CD4-positive, alpha-beta T cell treated with Interleukin-2 at 100 ng/mL for 4 hours (primary cell): ENCODE measurements at places on chromosomes 13 and 19.

DNA sequence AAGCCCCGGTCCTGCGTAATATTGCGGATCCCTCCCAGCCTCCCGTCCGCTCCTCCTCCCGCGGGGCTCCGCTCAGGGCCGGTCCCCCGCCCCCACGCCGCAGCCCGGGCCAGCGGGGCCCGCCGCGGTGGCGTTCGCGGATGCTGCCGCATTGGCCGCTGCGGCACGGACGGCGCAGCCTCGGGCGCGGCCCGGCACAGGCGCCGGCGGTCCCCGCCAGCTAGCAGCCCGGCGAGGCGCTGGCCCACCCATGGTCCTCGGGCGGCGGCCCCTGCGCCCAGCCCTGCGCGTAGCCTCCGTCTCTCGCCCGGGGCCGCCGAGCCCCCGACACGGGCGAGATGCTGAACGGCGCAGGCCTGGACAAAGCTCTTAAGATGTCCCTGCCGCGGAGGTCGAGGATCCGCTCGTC is at the start of gene ATP8A2:
Gene ATP8A2, plus strand, starts transcription at position 100 of the 409 bp plus-strand sequence. Its CDS starts 239 bp downstream, at position 339.
- DNase-seq = no peak

GRCh38 chr13:71576571-71576970 is 290.4 kb downstream of the DACH1 start:
- no peak for DNase-seq

DNA sequence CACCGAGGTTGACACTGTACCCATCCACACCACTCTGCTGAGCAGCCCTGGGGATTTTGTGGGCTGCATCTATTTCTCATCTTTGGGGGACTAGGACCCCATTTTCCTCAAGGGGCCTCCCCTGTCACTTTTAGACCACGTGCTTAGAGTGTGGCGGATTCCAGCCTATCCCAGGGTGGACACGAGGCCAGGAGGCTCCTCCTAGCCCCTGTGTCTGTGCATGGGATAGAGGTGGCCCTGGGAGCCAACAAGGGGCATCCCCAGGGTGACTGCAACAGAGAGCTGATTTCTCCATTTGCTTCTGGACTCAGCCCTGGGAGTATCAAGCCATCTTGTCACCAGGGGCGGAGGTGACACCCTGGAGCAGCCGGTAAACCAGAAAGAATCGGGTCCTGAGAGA is 24.2 kb downstream of the CPAMD8 start:
- DNase-seq = no peak

GRCh38 chr13:80338781-80339562 is 2.0 kb downstream of the SPRY2 start:
- no peak for DNase-seq

DNA sequence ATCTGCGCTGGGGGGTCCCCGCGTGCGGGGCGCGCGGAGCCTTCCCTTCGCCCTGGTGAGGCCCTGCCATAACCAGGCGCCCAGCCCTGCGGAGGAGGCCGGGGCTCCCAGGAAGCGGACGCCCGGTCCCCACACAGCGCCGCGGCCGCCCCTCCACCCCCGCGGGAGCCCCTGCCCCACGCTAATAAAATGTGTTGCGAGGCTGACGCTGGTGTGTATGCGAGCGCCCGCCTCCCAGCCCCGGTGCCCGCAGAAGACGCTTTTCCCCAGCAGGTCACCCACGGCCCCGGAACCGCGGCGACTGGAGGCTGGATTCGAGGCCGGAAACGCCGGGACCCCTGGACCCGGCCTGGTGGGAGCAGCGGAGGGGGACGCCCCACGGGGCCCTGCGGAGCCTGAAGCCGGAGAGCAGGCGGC is 12.1 kb upstream of the CDC34 start:
- DNase-seq = no peak

DNA sequence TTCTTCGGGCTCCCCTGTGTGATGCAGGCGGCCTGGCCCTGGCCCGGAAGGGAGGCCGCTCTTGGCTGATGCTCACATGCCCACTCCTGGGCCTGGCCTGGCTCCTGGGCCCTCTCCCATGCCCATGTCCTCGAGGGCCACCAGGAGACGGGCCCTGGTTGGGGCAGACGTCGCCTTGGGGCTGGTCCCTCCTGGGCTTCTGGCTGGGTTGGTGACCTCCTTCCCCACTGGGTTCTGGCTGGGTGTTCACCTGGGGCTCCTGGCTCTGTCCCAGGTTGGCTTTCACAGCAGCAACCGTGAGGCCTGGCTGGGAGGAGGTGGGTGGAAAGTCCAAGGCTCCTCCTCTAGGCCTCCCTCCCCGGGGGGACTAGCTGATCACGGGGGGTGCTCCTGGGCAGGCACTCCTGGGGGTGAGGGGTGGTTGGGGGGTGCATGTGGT is 15.5 kb upstream of the SLC7A10 start:
- DNase-seq = no peak

DNA sequence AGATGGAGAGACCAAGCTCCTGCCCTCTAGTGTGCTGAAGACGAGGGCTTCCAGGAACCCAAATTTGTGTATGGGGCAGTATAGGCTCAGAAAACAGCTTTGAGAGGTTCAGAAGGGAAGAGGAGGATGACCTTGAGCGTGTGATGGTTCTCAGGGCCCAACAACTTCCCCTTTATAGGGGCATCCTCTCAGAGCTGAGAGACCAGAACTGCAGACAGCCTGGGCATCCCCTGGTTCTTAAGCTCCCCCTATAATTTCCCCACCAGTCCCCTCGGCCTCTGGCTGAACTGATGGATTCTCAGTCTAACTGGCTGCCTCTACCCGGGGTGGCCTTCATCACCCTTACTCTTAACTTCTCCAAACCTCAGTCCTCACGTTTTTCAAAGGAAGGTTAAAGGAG is 167.5 kb downstream of the URI1 start:
- DNase-seq = no peak

DNA sequence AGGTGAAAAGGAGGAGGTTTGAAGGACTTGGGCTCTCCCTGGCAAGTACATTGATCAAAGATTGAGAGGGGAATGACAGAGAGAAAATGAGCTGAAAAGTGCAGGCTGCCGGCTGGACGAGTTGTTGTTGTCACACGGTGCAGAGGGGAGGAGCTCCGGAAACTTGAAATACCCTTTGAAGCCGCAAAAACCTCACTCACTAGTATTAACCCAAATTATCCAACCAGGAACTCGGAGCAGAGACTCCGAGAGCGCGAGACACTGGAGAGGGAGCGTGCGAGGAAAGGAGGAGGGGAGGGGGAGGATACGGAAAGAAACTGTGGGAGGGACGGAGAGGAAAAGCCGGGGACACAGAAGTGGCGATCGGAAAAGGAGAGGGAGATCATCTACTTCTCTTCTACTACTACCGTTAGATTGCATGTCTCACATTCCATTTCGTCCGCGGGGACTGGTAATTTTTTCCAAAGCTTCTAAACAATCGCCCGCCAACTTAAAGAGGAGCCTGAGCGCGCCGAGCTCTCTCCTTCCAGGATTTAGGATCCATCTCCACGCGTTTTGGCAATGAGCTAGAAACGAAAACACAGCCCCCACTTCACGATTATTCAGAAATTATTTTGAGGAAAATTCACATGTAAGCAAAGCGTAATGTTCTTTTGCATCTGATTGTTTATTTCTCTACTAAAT is at the start of gene DACH1:
Gene DACH1, minus strand, starts transcription at position 74 of the 684 bp plus-strand sequence.
- DNase-seq = no peak

DNA sequence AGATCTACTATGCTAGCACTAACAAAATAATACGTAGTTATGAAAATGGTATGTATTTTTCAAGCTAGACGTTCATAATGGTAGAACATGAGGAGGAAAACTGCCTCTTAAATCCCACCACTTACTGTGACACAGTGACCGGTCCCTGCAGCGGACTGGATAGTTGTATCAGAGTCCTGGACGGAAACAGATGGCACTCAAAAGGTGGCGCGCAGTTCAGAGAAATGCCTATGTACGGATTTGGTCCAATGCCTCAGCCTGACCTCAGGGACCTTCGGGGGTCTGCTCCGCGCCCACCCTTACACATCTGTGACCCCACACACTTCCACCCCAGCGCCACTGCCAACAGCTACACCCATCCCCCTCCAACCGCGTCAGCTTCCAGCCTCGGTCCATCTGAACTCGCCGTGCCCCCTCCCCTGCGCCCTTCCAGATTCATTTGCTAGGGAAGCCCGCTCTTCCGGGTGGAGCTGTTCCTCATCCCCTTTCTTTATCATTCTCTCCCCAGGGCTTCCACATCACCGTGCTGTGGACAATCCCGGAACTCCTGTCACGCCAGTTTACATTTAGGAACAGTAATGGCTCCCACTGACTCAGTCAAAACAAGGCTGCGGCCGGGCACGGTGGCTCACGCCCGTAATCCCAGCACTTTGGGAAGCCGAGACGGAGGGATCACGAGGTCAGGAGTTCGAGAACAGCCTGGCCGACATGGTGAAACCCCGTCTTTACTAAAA is 792 bp upstream of the LENG8 start:
- DNase-seq = peak; percentile 27

DNA sequence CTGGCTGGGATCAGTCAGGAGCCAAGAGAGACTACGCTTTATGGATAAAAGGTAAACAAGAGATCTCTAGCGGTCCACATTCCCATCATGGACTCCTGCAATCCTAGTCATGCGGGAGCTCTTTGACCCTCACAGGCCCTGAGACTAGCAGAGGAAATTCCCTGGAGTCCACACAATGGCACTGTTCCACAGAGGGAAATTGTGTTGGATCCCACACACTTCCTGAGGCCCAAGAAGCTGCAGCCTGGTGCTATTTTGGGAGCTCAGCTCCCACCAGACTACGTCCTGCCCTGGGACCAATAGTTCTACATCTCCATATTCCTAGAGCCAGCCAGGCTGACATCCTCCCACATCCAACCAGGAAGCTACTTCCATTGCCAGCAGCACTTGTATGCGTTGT is 2358.4 kb downstream of the PCDH9 start:
- DNase-seq = no peak

GRCh38 chr13:81606074-81606473 is 1265.1 kb upstream of the SPRY2 start:
- no peak for DNase-seq

GRCh38 chr19:10043286-10043927 is 30.1 kb downstream of the RDH8 start:
- no peak for DNase-seq

DNA sequence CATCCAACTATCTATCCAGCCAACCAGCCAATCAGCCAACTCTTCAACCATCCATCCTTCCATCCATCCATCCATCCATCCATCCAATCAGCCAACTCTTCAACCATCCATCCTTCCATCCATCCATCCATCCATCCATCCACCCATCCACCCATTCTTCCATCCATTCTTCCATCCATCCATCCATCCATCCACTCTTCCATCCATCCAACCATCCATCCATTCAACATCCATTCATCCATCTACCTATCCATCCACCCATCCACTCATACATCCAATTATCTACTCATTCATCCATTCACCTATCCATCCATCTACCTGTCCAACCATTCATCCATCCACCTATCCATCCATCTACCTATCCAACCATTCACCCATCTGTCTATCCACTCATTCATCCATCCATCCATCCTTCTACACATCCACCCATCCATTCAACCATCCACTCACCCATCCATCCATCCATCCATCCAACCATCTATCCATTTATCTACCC is 9.4 kb downstream of the ARHGEF18 start:
- no peak for DNase-seq

- DNase-seq = no peak
These were observed 9.3 kb downstream of the CALM3 start for GRCh38 chr19:46610413-46610775.

DNA sequence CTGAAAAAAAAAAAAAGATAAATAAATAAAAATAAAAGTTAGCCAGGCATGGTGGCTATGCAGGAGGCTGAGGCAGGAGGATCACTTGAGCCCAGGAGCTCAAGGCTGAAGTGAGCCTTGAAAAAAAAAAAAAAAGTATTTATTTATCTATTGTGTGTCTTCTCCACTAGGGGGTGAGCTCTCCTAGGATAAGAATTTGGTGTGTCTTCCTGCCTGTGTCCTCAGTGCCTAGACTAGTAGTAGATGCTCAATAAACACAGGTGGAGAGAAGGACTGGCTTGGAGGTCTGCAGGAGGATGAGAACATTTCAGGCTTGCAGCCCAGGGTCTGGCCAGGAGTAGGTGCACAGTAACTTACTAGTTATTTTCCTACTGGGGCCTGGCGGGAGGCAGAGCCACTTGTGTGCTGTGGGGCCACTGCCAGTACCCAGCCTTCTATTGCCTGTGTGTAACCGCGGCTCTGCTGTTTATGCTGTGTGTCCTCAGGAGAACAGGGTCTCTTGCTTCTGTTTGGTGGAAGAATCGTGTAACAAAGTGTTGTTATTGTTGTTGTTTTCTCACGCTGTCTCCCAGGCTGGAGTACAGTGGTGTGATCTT is 5.4 kb downstream of the LMTK3 start:
- DNase-seq = peak; percentile 64
